ENCODE measurements at places on chromosomes 7 and 10.

DNA sequence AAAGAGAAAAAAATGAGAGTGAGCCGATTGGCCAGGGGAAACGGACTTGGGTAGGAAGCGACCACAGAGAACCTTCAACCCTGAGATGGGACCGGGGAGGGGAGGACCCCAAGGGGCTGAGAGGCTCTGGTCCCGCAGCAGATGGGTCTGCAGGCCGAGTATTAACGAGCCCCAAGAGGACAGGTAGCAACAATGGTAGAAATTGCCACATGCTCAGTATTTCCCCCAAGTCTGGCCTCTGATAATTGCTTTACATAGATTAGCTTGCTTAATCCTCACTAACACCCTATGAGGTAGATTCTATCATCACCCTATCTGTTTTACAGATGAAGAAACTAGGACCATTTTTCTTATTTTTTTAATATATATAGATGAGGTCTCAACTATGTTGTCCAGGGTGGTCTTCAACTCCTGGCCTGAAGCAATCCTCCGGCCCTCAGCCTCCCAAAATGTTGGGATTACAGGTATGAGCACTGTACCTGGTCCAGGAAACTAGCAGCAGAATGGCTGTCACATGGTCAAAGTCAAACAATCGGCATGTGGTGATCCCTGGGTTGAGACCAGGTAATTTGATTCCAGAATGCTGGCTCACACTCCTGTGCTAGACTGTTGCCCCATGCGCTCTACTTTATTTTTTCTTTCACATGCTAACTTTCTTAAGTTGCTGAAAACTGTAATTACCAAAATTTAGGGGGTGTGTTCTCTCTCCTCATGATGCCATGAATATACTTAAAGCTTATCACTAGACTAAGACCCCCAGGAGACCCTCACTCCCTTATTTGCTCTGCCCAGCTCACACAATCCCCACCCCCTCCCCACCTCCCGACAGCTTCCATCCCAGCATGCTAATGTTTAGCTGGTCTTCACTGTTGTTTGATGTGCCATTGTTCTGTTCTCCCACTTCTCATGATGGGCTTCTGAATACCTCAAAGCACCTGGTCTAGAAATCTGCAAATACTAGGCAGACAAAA lies 67.9 kb upstream of the AFAP1L2 start:
- DNase-seq = no peak

- DNase-seq = peak; percentile 71
These were observed 858.5 kb downstream of the KCNMA1 start for GRCh38 chr10:76778914-76779795.

GRCh38 chr7:157900556-157900955 lies 563.8 kb downstream of the DNAJB6 start:
- DNase-seq = no peak

DNA sequence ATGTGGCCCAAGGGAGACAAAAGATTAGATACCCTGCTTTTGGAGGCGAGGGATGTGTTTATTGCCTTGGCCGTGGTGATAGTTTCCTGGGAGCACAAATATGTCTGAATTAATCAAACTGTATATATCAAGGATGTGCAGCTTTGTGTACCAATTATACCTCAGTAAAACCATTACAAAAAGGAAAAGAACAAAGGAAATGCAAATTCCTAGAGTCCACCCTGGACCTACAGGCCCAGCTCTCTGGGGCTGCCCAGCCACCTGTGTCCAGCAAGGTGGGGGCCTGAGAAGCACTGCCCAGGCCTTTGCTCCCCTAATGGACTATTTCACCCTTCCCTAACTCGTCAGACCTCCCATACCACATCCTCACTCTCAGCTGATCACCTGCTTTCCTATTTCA lies 20.5 kb downstream of the ANKRD16 start:
- DNase-seq = no peak

GRCh38 chr10:96118604-96119450 lies 11.3 kb upstream of the ZNF518A start:
- DNase-seq = no peak

DNA sequence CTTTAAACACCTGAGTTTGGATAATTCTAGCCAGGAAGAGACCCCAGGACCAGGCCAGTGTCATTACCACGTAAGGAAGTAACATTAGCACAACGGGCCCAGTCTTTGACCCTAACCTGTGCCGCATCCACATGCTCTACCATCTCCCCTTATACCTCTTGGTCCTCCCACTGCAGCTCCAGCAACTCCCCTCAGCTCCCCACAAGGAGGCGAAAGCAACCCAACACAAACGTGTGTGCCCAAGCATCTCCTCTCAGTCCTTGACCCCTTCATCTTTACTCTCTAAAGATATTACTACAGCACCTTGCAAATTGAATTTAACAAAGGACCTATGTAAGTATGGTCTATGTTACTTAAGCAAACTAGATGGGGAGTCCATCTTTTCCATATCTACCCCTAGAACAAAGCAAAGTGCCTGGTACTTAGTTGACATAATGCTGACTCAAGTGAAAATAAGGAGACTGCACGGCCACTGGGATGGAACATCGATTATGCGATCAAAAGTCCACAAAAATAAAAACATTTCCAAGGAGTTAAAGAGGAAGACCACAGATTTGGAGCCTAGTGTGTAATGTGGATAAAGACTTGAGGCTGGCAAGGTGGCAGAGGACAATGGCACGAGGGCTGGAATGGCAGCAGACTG lies 147.7 kb downstream of the JAZF1 start:
- no peak for DNase-seq

DNA sequence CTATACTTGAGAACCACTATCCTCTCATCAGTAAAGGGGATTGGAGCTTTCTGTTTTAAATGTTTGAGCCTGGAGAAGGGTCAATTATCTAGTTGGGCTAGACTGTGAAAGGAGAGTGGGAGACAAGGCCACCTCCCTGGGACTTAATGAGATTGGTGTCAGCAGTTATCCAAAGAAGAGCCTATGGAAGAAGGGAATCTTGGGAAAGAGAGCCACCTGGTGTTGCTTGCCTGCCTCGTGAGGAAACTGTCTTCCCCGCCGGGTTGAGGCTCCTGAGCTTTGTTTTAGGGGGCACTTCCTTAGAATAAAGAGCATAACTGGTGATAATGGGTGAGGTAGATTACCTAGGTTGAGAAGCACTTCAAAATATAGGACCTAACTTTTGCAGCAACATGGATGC lies 32.0 kb upstream of the ABCB4 start:
- no peak for DNase-seq

DNA sequence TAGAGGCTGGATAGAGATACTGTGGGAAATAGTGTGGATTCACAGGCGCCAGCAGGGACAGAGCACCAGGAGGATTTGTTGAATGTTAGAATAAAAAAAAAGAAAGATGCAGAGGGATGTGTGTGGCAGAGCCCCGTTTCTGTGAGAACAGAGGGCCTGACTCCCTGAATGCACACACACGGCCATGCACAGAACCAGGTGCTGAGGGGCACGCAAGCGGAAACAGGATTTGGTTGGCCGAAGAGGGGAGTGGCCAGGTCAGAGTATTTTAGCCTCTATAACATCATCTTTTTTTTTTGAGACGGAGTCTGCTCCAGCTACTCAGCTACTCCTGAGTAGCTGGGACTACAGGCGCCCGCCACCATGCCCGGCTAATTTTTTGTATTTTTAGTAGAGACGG lies 21.9 kb downstream of the IQCE start:
- DNase-seq = no peak

GRCh38 chr10:76009531-76009930 lies 578.1 kb downstream of the LRMDA start:
- DNase-seq = no peak
